ENCODE measurements at places on chromosomes 1 and 21.

DNA sequence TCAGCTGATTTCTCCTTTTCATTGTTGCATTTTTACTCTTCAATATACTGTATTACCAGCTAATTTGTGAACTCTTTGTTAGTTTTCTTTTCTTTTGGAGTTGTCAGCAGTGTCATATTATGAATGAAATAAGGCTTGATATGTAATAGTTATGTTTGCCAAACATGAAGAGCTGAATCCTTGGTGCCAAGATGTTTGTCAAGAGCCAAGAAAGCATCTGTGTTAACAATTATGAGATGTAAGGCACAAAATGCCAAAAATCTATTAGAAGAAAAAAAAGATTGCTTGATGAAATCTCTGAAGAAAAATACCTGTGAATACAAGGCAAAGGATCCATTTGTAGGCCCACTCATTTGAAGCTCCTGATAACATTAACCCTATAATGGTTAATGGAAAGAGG, 48.4 kb upstream of the RNPC3 start:
- DNase-seq = no peak

DNA sequence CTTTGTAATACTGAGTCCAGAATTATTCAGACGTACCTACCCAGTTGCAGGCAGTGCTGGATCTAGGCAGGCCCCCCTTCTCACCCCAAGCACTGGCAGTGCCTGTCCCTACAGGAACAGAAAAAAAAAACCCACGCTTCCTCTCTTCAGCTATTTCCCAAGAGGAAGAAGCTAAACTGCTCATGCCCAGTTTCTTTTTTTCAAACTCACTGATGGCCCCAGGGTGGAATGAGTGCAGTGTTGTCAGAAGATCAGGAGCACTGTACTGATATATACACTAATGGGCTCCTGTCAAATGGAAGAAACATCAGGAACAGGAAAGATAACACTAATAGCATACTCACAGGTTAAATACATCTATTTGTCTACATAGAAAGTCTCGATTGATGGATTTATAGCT, 28.2 kb upstream of the DOCK7 start:
- DNase-seq = no peak

GRCh38 chr1:29333008-29333407, 96.7 kb downstream of the PTPRU start:
- peak; percentile 36 for DNase-seq

DNA sequence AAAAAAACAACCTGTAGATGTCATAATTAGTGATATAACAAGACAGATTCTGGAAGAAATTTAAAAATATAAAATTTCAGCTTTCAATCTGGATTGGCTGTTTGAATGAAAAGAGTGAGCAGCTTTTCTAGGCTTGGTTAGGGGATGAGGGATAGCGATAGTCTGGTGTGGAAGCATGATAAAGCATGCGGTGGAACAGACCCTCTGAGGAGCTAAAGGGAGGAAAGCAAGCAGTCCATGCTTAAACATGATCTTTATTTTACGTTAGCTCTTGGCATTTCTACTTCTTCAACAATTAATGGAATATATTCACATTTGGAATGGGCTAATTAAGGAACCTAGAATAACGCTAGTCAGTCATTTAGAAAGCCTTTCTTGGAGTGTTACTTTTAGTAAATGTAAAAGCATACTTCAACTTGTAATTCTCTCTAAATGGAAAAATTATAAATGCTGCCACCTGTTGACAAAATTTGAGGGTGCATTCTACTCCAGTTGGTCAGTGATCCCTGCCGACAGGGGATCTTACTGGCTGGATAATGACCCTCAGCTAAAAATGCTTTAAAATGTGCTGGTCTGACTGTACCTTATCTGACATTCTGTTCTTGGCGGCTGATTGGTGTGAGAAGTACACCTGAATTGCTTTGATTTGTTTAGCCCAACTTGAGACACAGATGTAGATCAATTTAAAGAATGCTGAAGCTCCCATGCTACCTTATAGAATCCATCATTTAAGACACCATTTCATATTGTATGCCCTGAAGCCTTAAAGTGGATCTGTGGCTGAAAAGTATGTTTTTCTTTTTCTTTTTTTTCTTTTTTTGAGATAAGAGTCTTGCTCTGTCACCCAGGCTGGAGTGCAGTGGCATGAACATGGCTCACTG, 61.2 kb downstream of the AK4 start:
- no peak for DNase-seq

DNA sequence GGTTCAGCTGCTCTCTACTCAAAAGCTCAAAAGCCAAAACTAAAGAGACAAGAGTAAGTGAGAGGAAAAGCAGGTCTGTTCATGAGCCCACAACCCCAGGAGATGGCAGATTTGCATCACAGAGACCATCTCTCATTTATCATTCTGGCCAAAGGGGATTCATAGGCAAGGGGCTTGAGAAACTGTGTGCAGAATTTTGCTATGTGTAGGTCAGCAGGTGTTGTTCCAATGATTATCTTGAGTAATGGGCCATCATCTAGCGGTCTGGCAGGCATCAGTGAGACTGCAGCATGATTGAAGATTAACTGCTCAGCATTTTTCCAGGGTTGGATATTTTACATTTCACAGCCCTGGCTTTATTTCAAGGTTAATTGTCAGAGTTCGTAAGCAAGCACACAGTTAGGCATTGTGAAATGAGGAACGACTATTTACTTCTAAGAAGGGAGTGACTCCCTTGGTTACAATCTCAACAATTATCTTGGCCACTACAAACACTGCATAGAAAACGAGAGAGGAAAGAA, 1204.6 kb upstream of the TMPRSS15 start:
- no peak for DNase-seq

GRCh38 chr1:51736702-51737101, 119.8 kb downstream of the OSBPL9 start:
- DNase-seq = peak; percentile 15

DNA sequence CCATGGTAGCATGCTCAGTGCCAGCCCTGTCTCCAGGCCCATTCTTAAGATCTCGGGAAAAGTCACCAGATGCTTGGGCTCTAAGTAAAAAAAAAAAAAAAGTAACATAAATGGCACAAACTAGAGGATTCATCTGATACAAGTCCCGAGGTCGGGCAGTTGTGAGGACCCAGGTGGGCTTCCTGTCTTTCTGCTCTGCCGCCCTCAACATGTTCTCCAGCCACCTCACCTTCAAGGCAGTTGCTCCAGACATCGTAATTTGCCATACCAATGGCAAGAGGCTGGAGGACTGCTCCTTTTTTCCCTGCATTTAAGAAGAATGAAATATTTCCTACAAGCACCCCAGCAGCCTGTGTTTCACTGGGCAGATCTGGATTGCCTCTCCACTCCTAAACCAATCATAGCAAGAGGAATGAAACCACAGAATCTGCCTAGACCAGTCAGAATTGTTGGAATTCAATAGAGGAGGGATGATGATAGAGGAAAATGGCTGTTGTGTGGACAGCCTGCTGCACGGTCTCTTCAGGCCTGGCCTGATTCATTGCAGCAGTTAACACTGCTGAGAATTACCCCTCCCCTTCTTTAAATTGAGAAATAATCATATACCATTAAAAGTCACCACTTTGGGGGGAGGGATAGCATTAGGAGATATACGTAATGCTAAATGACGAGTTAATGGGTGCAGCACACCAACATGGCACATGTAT, 5.4 kb downstream of the HMGN2 start:
- DNase-seq = no peak

DNA sequence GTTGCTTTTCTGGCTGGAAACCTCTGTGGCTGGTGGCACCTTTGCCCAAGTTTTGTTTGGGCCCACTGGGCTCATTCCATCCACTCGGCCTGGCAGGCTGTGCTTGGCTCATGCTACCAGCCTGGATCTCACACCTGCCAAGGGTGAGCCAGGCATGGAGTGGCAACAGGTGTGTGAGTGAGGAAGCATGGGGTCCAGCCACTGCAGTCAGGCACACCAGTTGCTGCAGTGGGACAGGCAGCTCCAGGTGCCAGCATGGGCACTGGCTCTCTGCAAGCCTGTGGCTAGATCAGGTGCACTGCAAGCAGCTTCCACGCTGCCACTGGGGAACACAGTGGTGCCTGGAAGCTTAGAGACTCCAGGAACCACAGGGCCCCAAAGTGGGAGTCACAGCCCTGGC, 57.0 kb downstream of the NUP210L start:
- DNase-seq = no peak

DNA sequence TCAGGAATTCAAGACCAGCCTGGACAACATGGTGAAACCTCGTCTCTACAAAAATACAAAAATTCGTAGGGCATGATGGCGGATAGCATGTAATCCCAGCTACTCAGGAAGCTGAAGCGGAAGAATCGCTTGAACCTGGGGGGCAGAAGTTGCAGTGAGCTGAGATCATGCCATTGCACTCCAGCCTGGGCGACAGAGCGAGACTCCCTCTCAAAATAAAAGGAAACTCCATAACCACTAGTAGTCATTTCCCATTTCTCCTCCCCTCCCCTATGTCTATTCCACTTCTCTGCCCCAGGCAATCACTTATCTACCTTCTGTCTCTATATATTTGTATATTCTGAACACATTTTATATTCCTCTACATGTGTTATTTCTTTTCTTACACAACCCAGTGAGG, 4.0 kb upstream of the CEP350 start:
- no peak for DNase-seq

DNA sequence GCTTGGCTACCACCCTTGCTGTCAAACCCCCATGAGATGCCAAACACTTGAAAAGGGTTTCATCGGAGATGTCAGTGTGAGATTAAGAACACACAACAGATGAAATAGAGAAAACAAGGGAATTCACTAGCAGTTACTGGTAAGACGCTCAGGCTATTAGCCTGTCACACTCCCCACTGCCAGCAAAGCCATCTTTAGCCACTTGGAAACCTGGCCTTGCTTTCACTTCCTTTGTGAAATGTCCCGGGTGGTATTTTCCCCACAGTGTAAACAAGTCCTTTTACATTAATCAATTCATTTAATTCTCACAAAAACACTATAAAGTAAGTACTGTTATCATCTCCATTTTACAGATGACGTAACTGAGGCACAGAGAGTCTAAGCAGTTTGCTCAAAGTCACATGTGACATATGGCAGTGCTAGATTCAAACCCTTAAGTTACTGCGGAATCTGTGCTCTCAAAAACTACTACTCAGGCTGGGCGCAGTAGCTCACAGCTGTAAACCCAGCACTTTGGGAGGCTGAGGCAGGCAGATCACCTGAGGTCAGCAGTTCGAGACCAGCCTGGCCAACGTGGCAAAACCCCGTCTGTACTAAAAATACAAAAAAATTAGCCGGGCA, 32.7 kb upstream of the KHDRBS1 start:
- DNase-seq = no peak

- DNase-seq = no peak
Observed at GRCh38 chr21:42809577-42810475, 69.5 kb downstream of the WDR4 start.

DNA sequence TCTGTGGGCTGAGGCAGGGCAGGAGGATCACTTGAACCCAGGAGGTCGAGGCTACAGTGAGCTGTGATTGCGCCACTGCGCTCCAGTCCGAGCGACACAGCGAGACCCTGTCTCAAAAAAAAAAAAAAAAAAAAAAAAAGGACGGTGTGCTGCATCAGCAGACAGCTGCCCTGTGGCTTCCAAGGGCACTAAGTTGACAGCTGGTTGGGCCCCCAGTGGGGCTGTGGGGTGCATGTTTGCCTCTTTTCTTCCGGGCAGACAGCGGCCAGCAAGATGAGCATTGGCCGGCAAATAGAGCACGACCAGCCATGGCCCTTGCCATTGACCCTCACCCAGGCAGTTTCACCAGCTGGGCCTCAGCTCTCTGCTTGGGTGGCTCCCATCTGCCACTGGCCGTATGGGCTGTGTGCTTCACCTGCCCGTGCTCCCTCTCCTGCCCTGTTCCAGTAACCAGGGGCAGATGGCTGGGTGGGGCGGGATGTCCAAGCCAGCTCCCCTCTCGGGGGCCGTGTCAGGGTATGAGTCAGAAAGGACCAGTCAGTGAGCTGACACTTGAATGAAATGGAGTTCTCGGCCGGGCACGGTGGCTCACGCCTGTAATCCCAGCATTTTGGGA, 12.3 kb upstream of the SLC25A34 start:
- DNase-seq = no peak

DNA sequence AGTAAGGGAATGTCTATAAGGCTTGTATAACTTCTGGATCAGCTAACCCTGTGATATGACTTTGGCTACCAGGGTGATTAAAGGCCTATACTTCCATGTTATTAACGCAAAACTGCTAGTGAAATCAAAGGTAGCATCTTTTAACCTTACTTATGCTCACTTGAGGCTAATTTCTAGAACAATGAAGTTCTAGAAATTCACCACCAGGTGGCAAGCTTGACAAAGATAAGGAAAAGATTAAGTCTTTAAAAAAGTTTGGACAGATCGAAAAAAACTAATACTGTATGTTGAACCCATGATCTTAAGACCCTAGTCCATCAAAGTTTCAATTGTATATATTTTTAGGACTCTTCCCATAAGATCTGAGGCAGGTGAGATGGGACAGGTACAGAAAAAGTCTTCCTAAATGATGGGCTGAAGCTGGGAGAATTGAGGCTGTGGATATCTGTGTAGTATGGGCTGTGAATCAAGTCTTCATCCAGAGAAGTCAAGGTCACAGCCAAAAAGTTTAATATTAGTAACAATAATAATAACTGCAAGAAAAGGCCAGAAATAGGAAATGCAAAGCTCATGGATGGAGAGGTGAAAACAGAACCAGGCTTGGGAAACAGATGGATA, 18.8 kb downstream of the KYAT3 start:
- no peak for DNase-seq

GRCh38 chr1:183288583-183288982, 102.5 kb downstream of the LAMC2 start:
- DNase-seq = no peak

GRCh38 chr1:36321119-36321951, 2.1 kb downstream of the EVA1B start:
- DNase-seq = no peak

GRCh38 chr1:226677027-226678020, 61.8 kb downstream of the ITPKB start:
- no peak for DNase-seq

GRCh38 chr1:85599076-85599491, 18.5 kb downstream of the CCN1 start:
- no peak for DNase-seq

- DNase-seq = no peak
Observed at GRCh38 chr21:42844411-42845113, 34.8 kb downstream of the WDR4 start.

DNA sequence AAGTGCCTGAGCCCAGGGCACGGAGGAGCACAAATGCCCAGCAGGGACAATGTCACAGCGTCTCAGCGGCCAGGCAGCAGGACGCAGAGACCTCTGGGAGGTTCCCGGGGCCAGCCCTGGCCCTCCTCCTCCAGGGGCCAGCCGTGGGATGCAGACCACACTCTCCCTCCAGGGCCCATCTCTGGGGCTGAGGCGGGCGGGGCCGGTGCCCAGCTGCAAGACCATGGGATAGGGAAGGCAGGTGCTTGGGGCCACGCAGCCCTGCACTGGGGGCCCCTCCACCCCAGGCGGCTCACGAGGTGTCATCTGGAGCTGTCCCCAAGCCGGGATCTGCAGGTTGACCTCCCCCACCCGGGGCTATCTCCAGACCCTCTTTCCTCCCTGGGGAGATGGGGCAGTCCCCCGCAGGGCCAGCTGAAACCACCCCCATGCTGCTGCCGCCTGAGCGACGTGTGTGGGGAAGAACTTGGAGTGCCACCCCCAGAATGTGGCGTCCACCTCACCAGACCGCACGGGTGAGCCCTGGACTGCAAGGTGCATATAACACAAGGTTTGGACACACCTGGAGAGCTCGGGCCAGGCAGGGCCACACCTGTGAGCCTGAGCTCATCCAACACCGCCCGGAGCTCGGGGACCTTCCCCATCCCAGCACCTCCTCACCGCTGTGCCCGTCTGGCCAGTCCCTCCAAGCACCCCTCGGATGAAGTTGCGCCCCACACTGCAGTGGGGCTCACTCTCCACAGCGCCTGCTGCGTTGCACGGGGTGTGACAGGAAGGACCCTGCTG, 4.1 kb upstream of the TTLL10 start:
- DNase-seq = no peak
